ENCODE measurements at places on chromosomes 12 and 14.

GRCh38 chr14:20179880-20180279 lies 10.8 kb upstream of the OR11G2 start:
- no peak for DNase-seq
- no peaks in the 10 kb centered on the region for H3K4me1 ChIP-seq
- no peaks in the 10 kb centered on the region for H3K27me3 ChIP-seq
- no peak overlapping the region for H3K27ac ChIP-seq

- no peaks in the 10 kb centered on the region for H3K4me1 ChIP-seq
- no peak for DNase-seq
- no peak overlapping the region for H3K4me3 ChIP-seq
- no peaks in the 10 kb centered on the region for H3K27me3 ChIP-seq
Measured at GRCh38 chr12:54229624-54230212, 40.9 kb upstream of the SMUG1 start.

DNA sequence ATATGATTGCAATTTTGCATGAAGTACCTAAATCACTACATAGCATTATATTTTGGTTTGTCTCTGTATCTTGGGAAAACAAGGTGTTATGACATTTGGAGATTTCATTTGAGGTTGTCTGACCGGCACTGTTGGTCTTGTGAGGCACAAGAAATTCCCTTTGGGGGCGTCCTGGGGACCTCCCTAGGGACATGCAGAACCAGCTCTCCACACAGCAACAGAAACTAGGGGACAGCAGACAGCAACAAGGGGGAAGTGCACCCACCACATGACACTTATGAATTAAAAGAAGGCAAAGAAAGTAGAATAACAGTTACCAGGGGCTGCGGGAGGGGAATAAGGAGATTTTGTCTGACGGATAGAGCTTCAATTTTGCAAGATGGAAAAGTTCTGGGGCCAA lies 14.4 kb downstream of the DDX54 start:
- H3K36me3 ChIP-seq, result peaks cover 90% of the 10 kb centered on the region
- H3K4me3 ChIP-seq, result no peak overlapping the region
- H3K27ac ChIP-seq, result no peak overlapping the region

DNA sequence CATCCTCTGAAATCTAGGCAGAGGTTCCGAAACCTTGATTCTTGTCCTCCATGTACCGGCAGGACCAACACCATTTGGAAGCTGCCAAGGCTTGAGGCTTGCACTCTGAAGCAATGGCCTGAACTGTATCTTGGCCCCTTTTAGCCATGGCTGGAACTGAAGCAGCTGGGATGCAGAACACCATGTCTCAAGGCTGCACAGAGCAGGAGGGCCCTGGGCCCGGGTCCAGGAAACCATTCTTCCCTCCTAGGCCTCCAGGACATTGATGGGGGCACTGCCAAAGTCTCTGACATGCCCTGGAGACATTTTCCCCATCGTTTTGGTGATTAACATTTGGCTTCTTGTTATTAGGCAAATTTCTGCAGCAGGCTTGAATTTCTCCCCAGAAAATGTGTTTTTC lies 198.7 kb downstream of the EFCAB11 start:
- H3K4me3 ChIP-seq, result no peak overlapping the region
- peaks cover 5% of the 10 kb centered on the region for H3K4me1 ChIP-seq
- H3K27me3 ChIP-seq, result no peaks in the 10 kb centered on the region
- no peak overlapping the region for H3K27ac ChIP-seq
- no peaks in the 10 kb centered on the region for H3K36me3 ChIP-seq

GRCh38 chr14:41349289-41349910 lies 257.3 kb upstream of the LRFN5 start:
- no peak for DNase-seq
- no peaks in the 10 kb centered on the region for H3K27me3 ChIP-seq
- no peak overlapping the region for H3K27ac ChIP-seq
- no peaks in the 10 kb centered on the region for H3K4me1 ChIP-seq
- no peaks in the 10 kb centered on the region for H3K36me3 ChIP-seq

- no peak overlapping the region for H3K27ac ChIP-seq
- no peak for DNase-seq
- H3K4me3 ChIP-seq, result no peak overlapping the region
- peaks cover 20% of the 10 kb centered on the region for H3K4me1 ChIP-seq
- no peaks in the 10 kb centered on the region for H3K27me3 ChIP-seq
Measured at GRCh38 chr14:75231320-75231719, 47.3 kb upstream of the FOS start.

GRCh38 chr12:112230136-112230535 lies 104.8 kb downstream of the TRAFD1 start:
- H3K4me1 ChIP-seq, result no peaks in the 10 kb centered on the region
- no peaks in the 10 kb centered on the region for H3K27me3 ChIP-seq
- no peak overlapping the region for H3K27ac ChIP-seq
- H3K36me3 ChIP-seq, result peaks cover 47% of the 10 kb centered on the region
- no peak for DNase-seq
